ENCODE measurements at places on chromosomes 3 and 15.

- DNase-seq = no peak
These were observed 618.1 kb downstream of the ZNF385D start for GRCh38 chr3:21132896-21133295.

DNA sequence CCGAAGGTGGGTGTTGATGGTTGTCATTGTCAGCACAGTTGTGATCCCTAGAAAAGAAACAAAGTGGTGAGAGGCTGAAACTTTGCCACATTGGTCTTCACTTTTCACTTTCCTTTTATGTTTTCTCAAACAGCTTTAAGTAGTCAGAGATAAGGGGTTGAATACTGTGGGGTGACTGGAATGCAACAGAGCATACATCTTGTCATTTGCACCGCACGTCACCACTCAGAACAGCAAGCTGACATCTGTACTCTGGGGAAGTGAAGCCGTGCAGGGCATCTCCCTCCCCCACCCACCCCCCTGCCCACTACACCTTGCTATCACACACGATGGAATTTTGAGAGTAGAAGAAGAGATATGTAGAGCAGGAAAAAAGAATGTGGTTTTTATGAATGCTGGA, 211.7 kb downstream of the GABRB3 start:
- DNase-seq = no peak

DNA sequence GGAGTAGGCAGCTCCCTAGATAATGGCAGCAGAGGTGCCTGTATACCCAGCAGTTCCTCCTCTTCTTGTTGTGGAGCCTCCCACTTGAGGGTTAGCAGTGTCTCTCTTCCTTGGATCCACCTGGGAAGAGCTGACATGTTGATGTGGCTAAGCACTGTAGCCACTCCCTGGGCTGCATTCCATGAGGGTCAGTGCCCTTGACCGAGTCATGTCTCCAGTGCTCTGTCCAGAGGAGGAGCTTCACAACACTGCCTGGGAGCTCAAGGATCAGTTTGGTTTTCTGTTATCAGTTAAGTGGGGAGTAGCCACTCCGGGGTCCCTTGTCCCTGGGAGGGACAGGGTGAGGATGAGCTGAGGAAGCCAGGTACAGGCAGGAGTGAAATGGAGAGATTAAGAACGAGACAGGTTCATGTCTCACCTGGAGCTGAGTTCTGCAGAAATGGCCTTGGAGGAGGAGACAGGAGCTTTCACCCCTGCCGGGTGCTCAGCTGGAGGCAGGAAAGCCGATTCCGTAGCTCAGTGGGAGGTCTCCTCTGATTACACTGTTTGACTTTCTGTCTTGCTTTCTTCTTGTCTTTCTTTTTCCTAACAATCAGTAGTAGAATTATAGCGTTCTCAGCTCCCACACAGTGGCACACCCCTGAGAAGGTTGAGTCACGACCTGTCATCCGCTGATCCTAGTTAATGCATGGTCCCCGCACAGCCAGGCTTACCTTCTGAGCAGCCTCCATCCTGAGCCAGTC, 57.9 kb upstream of the SEC22A start:
- DNase-seq = no peak

DNA sequence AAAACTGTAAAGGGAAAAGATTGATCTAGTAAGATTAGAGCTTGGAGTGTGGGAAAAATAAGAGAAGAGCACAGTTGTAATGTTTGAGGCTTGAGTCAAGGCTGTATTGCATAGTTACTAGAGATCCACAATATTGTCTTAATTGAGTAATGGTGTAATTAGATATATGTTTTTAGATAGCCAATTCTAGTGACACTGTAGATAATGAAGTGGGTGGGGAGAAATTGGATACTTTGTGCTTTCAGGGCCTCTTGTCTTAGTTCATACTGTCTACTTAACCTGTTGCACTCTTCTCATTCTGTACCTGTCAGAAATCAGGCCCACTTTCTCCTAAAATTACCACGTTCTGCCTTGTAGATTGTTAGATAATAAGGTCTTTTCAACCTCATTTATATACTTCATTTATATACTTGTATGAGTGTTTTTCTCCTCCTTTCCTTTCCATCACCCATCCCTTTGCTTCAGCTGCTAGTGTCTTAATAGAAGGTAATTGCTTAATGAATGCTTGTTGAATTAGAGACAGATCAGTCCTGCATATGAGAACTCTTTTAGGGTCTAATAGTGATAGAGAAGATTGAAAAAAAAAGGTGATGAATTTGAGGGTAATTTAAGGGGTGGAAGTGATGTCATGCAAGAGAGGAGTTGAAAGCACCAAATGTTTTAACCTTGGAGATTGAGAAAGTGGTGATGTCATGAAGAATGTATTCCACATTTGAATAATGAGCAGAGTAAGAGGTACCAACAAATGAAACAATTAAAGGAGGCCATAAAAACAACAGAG, 32.0 kb downstream of the PIK3CA start:
- no peak for DNase-seq

GRCh38 chr3:67015702-67016484, 17.8 kb downstream of the KBTBD8 start:
- no peak for DNase-seq

DNA sequence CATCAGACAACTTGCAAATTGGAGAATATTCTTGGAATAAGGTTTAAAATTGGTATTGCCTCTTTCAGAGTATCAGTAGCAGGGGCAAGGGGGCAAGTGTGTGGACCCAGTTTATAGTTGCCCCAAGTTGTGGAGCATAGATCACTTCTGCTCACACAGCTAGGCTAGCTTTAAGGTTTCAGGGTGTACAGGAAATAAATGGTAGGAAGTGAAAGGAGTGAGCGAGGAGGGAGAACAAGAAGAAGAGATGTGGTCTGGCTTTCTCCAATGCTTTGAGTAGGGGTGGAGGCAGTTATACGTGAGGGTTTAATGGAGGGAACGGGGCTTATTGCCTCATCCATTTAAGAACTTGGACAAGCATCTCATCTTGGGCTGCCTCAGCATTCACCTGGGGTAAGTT, 290.0 kb upstream of the CFAP20DC start:
- no peak for DNase-seq

DNA sequence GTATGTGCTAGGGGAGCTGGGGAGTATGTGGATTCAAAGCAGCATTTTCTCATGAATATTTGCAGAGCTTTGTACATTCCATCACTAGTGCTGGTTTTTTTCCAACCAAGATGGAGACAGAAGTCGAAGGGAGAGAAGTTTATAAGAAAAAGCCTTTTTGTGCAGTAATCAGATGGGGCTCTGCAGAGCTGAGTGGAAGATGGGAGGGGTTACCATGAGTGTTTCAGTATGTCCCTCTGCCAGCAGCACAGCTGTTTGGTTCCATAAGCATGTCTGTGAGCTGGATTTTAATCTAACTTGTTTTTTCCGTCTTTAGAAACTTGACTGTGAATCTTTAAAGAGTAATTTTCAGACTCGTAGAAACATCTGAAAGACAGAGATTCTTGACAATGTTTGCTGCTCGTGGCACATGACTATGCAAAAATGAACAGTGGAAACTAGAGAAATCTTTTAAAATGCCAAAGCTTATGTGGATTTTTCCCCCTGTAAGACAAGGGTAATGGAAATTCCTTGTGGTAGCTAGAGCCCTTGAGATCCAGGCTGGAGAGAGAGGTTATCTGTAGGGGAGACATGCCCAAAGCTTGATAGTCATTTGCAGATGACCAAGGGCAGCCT, 20.3 kb downstream of the STARD9 start:
- no peak for DNase-seq

GRCh38 chr15:58486564-58486963, 54.8 kb downstream of the LIPC start:
- no peak for DNase-seq

DNA sequence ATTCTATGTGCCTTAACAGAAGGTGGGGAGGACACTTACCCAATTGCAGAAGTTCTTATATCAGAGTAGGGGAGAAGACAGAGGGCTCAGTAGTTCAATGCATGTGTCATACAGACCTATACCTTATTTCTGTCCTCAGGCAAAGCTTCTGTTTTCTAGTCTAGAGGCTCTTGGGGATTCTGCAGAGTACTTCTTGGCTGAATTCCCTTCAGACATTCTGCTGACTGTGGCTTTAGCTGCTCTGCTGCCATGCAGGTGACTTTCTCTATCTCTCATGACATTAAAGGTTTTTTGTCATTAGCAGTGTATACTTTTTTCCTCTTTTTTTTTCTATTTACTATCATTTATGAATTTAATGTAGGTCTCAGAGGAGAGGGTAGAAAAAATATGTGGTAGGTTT, 172.8 kb upstream of the PLSCR5 start:
- no peak for DNase-seq

DNA sequence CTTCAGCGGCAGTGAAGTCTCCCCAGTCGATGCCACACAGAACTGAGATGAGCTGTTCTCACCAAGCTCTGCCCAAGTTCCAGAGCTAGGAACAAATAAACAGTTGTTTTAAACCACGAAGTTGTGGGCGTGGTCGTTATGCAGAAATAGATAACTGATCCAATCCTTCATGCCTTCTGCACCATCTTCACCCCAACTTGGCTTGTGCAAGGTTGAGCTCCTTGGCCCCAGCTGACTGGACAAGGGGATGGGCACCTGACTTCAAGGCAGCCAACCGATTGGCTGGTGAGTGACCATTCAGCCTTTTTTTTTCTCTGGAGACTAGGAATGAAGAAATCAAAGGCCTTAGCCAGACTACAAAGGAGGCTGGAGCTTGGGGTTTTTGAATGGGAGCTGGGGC, 23.9 kb downstream of the LINGO1 start:
- DNase-seq = no peak

DNA sequence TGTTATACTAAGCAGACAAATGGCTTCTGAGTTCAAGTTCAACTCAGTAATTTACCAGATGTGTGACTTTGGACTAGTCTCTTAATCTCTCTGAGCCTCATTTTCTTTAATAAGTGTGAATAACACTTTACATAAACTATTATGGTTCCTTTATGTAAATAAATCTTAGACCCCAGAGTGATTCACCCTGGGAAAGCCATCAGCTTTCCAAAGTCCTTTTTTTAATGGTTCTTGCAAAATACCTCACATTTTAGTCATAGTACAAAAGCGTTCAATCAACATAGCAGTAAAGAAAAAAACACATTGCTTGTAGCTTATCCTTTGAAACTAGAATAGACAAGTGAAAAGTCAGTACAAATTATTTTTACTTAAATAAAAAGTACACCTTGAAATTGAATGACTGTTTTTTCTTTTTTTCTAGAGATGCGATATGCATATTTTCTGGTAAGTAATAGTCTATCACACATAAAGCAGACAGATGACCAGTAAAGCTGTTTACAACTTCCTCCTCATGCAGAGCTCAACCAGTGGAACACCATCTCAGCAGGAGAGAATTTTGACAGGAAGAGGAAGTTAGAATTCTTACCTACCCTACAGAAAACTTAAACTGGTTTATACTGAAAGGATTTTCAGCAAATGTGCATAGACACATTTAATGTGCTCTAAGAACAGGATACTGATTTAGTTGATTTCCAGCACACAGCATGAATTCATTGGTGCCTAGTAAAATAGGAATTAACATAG, 123.0 kb upstream of the AGBL1 start:
- DNase-seq = no peak

- no peak for DNase-seq
These were observed 56.3 kb downstream of the PLCL2 start for GRCh38 chr3:16940769-16941700.

DNA sequence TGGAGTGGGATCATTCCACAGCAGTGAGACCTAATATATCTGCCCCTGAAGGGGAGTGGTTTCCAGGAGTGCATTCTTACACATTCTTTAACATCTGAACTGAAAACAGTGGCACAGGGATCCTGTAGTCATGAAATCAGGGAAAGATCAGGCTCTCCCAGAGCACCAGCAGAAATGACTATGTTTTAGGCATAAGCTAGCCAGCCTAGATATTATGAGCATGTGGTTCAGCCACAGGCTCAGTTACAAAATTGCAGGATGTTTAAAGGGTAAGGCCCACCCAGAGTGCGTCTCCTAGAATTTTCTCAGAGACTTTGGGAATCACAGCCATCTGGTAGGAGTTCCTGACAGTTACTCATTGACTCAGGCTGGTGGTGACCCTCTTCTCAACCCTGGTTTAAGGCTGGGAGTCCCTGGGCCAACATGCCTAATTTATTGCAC, 20.9 kb downstream of the FSTL1 start:
- no peak for DNase-seq

DNA sequence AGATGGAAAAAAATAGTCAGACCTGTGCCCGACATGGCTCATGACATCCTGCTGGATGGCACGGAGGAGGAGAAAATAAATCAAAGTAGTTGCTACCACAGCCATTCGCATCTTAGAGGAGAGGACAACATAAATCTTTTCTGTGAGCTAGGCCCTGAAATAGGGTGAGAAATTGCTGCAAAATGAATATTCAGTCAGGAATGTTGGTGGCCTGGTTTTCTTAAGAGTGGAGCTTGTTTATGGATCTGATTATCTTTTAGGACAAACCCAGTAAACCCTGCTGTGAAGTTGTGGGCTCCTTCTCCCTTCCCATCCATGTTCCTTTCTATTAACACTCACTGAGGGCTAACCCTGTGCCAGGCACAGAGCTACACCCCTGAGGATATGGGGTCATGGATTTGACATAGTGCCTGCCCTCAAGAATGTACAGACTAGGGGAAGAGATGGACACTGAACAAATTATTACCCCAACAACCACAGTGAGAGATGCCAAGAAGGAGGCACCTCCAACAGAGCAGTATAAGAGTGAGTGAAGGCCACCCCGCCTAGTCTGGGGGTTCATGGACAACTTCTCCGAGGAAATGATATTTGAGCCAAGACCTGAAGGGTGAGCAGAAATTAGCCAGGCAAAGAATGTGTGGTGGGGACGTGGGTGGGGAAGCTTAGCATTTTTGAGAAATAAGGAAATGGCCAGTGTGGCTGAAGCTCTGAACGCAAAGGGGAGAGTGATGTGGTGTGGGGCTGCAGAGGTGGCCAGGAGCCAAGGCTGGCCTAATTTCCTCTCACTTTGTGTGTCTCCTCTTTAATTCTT, 68.9 kb upstream of the ARL8B start:
- peak; percentile 36 for DNase-seq

DNA sequence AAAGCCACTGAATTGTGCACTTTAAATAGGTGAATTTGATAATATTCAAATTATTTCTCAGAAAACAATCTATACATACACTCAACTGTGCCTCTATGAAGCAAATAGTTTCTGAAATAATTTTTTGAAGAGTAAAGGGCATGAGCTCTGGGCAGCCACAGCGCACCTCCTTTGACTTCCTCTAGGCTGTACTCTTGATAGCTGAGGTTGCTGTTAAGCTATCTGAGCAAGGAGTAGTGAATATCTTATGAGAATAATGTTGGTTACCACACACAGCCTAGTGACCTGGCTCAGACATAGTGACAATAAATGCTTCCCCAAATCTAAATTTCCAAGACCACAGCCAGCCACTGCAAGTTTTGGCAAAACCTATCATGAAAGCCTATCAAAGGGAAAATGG, 11.6 kb upstream of the SEC61A1 start:
- DNase-seq = no peak

GRCh38 chr3:48715174-48715800, 1.7 kb downstream of the IP6K2 start:
- DNase-seq = no peak

Measured in right renal cortex interstitium (tissue), 3 donors.